ENCODE measurements at places on chromosomes 16 and 17.

DNA sequence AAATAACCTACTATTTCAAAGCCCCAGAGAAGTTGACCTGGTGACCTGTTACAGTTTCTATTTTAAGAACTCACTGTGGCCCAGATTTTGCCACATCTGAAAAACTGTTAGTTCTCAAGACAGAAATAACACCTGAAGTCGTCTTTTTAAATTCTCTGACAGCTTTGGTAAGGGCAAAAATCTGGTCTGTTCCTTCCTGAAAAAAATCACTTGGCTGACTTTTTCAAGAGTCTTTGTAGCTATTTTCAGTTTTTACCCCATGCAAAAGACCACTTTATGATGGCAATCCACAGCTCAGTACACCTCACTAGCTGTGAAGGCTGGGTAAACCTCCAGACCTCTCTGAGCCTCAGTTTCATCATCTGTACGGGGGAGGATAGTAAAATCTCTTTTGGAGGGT, 60.7 kb upstream of the SREBF1 start:
- DNase-seq: no peak

- DNase-seq: no peak
These were observed 75.1 kb downstream of the CYLD start for GRCh38 chr16:50816901-50817555.

DNA sequence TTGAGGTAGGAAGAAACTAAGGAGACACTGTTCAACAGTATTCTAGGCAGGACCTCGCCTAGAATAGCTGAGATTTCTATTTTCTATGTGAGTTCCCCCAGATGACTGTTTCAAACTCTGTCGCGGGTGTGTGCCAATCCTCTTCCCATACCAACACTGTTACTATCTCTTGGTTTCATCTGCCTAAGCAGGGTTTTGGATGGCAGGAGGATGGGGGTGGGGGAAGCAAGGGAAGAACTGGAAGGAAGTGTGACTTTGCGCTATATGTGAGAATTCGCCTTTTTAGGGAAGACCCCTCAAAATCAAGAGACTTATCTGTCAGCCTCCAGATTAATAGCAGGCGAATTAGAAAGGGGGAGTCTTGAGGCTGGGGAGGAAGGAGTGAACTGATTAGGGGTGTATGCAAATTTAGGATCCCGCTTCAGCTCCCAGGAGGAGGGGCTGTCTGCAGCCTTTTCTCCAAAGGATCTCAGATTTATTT, 521 bp upstream of the G6PC3 start:
- no peak for DNase-seq

DNA sequence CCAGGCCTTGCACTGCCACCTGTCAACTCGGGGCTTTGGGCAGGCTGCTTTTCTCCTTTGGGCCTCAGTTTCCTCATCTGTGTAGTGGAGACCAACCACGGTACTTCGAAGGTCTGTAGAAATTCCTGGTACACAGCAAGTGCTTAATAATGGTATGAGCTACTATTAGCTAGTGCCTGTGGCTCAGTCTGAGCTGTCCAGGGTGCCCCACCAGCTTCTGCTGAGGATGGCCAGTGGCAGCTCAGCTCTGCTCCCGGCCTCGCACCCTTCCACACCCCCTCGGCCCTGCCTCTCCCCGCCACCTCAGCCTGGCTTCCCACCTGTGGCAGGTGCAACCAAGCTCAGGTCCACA, 26.2 kb upstream of the PLCG2 start:
- no peak for DNase-seq

GRCh38 chr17:31686495-31686894, 172.5 kb downstream of the COPRS start:
- DNase-seq: no peak
